ENCODE measurements at places on chromosomes 2 and 18.

- no peak for DNase-seq
Measured at GRCh38 chr2:98508709-98509066, 64.0 kb downstream of the INPP4A start.

- DNase-seq: no peak
Measured at GRCh38 chr2:233436191-233436581, 81.9 kb downstream of the DGKD start.

- DNase-seq: no peak
Measured at GRCh38 chr2:60882971-60883753, 1.8 kb downstream of the REL start.

DNA sequence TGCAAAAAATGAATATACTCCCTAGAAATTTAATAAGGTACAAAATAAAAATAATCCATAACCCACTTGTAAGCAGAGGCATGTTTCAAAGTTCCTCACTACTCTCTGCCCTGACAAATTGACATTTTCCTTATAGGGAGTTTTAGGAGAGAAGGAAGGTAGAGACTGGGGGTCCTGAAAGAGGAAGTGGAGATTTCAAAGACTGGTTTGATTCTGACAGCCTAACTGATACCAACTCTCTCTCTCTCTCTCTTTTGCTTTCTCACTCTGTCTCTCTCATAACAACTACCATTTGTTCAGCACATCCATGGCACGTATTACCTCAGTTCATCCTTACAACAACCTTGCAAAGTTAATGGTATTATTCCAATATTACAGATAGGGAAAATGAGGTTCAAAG lies 18.6 kb downstream of the FZD7 start:
- DNase-seq: no peak

DNA sequence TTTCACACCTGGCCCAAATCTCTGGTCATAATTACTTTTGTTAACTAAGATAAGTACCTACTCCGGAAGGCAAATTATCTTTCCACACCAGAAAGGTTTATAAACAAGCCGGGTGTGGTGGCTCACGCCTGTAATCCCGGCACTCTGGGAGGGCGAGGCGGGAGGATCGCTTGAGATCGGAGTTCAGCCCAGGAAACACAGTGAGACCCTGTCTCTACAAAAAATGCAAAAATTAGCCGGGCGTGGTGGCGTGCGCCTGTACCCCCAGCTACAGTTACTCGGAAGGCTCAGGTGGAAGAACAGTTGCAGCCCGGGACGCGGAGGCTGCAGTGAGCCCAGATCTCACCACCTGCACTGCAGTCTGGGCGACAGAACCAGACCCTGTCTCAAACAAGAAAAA lies 2.1 kb downstream of the PUM2 start:
- no peak for DNase-seq

- no peak for DNase-seq
Measured at GRCh38 chr2:56934866-56935265, 751.1 kb downstream of the CCDC85A start.

Data from activated T-helper 1 cell treated with Interleukin-2 at 50 U/mL for 16 hours (primary cell).